Fibroblast of the aortic adventitia (primary cell): ENCODE measurements at places on chromosomes 12 and 14. TPM values are rescaled to one million over a fixed set of nuclear protein-coding genes. Genes with fewer than 3 reads are reported as not detected.

Gene TBC1D30
- 0.18 and 0.98 TPM in 2 replicates for total RNA-seq

Gene ERP27
- total RNA-seq, result 0.18 TPM in 1 of 2 replicates, not detected in the other

Gene NID2
- total RNA-seq, result 146 and 370 TPM in 2 replicates

Gene MLXIP
- 8.3 and 15.4 TPM in 2 replicates for total RNA-seq

Gene TTC8
- total RNA-seq, result 32.8 and 62.6 TPM in 2 replicates

Gene OAS1
- 1.4 and 7.8 TPM in 2 replicates for total RNA-seq

Gene BICDL1
- 1.8 TPM in 1 of 2 replicates, not detected in the other for total RNA-seq

Gene MYF5
- total RNA-seq, result not detected in 2 replicates

Gene OR6C4
- total RNA-seq, result not detected in 2 replicates

Gene CAPZA3
- total RNA-seq, result not detected in 2 replicates
